Activated CD4-positive, alpha-beta T cell treated with anti-CD3 and anti-CD28 coated beads for 48 hours (primary cell): ENCODE measurements at places on chromosomes 2 and 18.
A peak's percentile ranks its signal among the peaks of the same experiment; 100 is the strongest.

DNA sequence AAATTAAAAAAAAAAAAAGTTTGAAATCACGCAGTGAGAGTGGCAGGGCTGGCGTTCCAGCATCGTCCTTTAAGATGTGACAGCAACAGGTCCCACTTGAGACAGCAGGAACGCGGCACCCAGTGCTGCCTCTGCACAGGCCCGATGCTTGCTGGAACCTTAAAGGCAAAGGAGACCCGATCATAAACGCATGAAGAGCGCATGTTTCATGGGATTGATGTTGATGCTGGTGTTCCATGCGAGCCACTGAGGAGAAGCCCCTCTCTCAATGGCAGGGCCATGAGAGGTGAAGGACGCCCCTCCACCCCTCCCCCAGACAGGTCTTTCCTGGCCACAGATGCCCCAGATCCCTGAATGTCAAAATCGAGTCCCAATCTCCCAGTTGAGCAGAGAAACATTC, 17.9 kb upstream of the ALPI start:
- no peak for DNase-seq

DNA sequence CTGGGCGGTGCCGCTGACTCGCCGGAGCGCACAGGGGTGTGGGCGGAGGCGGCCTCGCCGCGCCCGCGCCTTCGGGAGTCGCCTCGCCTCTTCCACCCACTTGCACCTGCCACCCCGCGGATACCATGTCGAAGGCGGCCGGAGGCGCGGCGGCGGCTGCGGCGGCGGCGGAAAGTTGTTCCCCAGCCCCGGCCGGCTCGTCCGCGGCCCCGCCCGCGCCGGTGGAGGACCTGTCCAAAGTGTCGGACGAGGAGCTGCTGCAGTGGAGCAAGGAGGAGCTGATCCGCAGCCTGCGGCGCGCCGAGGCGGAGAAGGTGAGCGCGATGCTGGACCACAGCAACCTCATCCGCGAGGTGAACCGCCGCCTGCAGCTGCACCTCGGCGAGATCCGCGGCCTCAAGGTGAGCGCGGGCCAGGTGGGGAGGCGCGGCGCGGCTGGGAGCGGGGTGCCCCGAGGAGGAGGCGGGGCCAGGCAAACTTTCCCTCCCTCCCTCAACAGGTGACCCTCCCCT, 766 bp downstream of the CCDC85A start:
- DNase-seq: peak; percentile 10

GRCh38 chr2:122627388-122627787, 871.9 kb downstream of the TSN start:
- DNase-seq: no peak

GRCh38 chr2:240878341-240878936, 9.8 kb downstream of the AGXT start:
- no peak for DNase-seq

DNA sequence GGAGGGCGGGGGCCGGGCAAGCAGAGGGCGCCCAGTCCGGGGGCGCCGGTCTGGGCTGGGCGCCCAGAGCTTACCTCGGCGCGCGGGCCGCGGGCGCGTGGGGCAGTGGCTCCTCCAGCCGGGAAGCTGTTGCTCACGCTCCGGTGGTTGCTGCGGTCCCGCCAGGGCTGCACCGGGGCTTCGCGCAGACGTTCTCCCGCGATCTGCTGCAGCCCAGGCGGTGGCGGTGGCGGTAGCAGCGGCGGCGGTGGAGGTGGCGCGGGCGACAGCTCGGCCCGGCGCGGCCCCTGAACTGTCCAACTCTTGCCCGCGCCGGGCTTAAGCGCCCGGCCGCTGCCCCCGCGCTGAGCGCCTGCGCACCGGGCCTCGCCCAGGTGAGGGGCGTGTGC, 391 bp downstream of the ZNF385B start:
- peak; percentile 18 for DNase-seq

- peak; percentile 79 for DNase-seq
Observed at GRCh38 chr2:97699765-97700444, 13.5 kb upstream of the ZAP70 start.

GRCh38 chr2:55431982-55432627, 12.4 kb upstream of the CCDC88A start:
- no peak for DNase-seq

DNA sequence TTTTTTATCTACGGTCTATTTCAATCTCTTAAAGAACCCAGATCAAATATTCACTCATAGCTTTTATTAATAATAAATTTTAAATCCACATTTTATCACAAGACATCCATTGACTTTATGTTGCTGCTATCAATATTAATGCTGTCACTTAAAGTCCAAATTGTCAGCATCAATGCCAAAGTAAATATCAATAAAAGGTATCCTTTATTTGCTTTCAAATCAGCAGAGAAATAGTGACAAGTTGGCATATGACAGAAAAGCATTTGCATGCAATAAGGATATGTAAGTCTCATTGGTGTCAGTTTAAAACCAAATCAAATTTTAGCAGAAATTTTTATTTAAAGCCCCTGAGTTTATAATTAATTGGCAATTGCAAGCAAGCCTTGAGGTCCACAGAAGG, 775.4 kb downstream of the ADCYAP1 start:
- DNase-seq: no peak

DNA sequence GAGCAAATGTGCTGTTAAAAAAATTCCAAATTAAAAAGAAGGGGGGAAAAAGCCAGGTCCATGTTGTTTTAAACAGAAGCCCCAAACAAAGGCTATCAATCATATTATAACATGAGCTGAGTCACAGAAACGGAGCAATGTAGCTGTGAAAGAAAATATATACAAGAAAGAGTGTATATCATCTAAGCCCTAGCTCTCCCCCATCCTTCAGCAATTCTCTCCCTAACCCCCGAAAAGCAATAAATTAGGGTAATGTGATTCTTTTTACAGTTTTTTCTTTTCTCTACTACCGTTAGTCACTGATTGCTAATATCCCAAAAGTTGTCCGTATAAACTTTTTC, 25.3 kb downstream of the FEZ2 start:
- DNase-seq: no peak

- no peak for DNase-seq
Observed at GRCh38 chr2:19864381-19864780, 37.4 kb downstream of the TTC32 start.

- DNase-seq: no peak
Observed at GRCh38 chr2:40511661-40512213, 59.8 kb upstream of the SLC8A1 start.

- DNase-seq: no peak
Observed at GRCh38 chr2:27795868-27796277, 24.4 kb downstream of the MRPL33 start.

GRCh38 chr2:143686585-143687164, 557.5 kb downstream of the ARHGAP15 start:
- no peak for DNase-seq

GRCh38 chr2:7895289-7895688, 786.6 kb upstream of the ID2 start:
- DNase-seq: no peak

- no peak for DNase-seq
Observed at GRCh38 chr2:54052825-54053718, 62.3 kb upstream of the ACYP2 start.

GRCh38 chr18:47113796-47114540, 36.3 kb downstream of the HDHD2 start:
- no peak for DNase-seq

GRCh38 chr18:26863921-26864497, 1.5 kb downstream of the AQP4 start:
- no peak for DNase-seq

- no peak for DNase-seq
Observed at GRCh38 chr2:137117385-137117784, 352.0 kb downstream of the THSD7B start.

DNA sequence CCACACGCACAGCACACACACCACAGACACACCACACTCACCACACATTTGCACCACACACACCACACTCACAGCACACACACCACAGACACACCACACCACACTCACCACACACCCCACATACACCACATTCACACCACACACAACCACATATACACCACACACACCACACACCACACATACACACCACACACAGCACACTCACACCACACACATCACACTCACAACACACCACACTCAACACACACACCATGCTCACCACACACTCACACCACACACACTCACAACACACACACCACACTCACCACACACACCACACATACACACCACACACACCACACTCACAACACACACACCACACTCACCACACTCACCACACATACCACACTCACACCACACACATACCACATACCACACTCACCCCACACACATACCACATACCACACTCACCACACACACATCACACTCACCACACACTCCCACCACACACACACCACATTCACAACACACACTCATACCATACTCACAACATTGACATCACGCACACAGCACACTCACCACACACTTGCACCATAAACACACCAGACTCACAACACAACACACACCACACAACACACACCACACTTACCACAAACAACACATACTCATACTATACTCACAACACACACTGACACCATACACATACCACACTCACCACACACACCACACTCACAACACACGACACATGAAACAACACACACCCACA, 60.0 kb downstream of the SDC1 start:
- no peak for DNase-seq
